ENCODE measurements at places on chromosomes 6 and 20.

DNA sequence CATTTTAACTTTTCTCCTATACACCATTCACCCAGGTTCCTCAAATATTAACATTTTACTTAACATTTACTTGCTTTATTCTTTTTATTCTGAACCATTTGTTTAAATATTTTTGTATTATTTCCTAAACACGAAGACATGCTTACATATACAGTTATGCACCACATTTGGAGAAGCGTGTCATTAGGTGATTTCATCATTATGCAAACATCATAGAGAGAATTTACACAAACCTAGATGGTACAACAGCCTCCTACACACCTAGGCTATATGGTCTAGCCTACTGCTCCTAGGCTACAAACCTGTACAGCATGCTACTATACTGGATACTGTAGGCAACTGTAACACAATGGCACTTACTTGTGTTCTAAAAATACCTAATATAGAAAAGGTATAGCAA lies 6.6 kb downstream of the TDP2 start:
- DNase-seq, result no peak

GRCh38 chr6:52667572-52667971 lies 3.3 kb upstream of the TMEM14A start:
- DNase-seq, result no peak

- no peak for DNase-seq
These were observed 283.6 kb downstream of the CDKAL1 start for GRCh38 chr6:20817806-20818320.

DNA sequence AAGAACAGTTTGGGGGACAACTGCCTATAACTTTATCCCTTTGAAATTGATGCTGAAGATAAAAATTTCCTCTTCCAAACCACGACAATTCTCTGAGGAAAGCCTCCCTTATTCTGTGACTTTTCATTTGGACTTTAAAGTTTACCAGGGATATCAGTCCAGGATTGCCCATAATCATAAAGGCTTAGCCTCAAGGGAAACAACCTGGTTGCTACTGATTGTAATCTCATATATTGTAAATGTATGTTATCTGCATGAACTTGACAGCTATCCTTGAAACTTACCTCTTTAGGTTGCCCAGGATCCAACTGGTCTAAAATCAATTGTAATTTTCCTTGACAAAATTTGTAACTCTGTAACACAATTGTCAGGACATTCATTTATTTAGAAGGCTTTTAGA lies 23.8 kb downstream of the TBC1D32 start:
- no peak for DNase-seq

GRCh38 chr6:53612651-53613050 lies 52.9 kb downstream of the KLHL31 start:
- no peak for DNase-seq

GRCh38 chr6:52990342-52990741 lies 4.7 kb downstream of the GSTA4 start:
- no peak for DNase-seq

GRCh38 chr6:392441-393390 lies 1.2 kb downstream of the IRF4 start:
- no peak for DNase-seq

DNA sequence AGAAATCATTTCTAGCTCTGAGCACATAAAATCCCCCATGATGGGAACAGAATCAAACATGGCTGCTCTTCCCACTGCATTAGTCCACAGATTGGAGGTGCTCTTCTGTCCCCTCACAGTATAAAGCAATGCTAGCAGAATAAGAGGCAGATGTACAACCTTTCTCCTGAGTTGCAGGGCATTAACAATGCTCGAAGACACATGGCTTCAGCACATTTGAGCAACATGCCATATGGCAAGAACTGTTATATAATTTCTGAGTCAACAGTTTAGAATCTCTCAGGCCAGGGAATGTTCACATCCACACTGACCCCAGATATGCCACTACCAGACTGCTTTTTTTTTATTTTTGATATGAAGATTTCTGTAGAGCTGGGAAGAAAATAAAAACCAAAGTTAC lies 119.6 kb downstream of the KIF13A start:
- DNase-seq, result peak; percentile 64

DNA sequence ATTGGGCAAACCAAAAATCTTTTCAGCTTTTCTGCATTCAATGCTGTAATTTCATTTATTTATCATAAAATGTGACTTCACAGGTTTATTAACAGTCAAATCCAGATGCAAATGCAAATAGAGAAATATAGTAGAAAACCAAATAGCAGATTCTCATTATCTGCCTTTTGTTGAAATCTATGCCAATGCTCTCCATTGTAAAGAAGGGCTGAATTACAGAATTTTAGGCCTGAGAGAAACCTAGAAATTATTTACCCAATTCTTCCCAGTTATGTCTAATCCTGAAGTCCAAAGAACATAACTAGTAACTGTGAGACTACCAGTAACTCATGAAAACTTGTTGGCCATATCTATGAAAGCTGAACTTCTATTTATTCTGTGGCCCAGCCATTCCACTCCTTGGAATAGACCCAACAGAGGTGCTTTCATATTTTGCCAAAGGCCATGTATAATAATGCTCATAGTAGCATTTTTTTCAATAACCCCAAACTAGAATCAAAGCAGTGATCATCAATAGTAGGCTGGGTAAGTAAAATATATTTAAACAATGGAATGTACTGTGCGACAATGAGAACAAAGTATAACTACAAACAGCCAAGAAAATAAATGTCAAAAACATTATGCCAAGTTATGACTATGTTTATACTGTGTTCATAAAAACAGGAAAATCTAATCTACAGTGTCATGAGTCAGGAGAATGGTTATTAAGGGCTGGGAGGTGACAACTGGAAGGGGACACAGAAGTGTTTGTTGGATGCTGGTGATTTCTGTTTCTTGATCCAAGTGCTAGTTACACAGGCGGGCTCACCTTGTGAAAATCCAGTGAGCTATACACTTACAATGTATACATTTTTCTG lies 183.8 kb downstream of the HS3ST5 start:
- no peak for DNase-seq

GRCh38 chr6:4916954-4917561 lies 86.8 kb downstream of the RPP40 start:
- DNase-seq, result no peak

GRCh38 chr6:42885702-42886101 lies 6.3 kb downstream of the RPL7L1 start:
- DNase-seq, result no peak

GRCh38 chr6:36324715-36325114 lies 12.0 kb downstream of the BNIP5 start:
- no peak for DNase-seq

GRCh38 chr6:132731086-132731485 lies 17.2 kb upstream of the VNN1 start:
- no peak for DNase-seq

- no peak for DNase-seq
These were observed 1364.6 kb upstream of the GJE1 start for GRCh38 chr6:140768133-140768532.
